ENCODE measurements at places on chromosomes 7 and 10.

DNA sequence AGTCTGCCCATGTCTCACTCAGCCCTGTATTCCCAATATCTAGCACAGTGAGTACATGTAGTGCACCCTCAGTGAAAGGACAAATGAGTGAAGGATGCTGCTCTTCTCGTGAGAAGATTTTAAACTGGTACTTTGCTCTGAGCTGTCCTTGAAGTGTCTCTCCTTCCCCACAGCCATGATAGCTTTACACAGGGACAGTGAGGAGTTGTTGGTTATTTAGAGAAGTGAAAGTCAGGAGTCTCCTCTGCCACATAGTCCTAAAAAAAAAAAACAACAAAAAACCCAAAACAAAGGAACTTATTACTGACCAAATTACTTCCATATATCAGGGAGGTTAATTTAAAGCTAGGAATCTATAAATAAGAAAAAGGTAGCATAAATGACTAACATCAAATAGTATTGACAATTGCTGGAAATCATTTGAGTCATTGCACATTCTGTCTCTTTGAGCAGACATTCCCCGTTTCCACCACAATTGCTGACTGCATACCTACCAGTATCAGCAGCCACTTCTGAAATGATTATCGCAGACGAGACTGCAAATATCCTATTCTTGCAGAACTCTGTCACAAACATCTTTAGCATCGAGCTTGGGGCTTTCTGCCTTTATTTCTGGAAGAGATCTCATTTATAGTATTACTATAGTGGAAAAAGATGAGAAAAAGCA lies 202.1 kb downstream of the PTEN start:
- no peak for DNase-seq

- DNase-seq = peak; percentile 64
These were observed 380.2 kb downstream of the EXOC4 start for GRCh38 chr7:133633055-133633454.

- DNase-seq = no peak
These were observed 101.8 kb downstream of the EGFR start for GRCh38 chr7:55120501-55121198.

DNA sequence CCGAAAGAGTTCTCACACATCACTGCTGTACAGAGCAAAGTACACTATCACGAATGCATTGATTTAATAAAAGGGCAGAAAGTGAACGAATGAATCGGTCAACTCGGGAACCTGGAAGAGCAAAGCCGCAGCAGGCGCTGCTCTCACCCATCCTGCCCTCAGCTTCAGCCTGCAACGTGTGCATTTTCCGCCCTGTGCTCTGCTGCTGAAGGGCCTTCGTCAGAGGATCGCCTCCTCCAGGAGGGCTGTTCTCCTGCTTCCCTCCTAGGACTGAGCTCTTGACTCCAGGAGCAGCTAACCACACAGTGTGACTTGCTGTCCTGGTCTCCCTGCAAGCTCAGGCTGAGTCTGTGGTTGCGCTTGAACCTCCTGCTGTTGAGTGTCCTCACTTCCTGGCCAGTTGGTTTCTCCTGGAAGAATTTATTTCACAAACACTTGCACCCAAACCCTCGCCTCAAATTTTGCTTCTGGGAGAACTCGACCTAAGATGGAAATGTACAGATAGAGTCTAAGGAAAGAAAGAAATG lies 473.0 kb upstream of the KLF6 start:
- no peak for DNase-seq

- DNase-seq = no peak
These were observed 25.7 kb downstream of the PRKAG2 start for GRCh38 chr7:151851145-151851751.

GRCh38 chr10:129712000-129712399 lies 245.0 kb downstream of the MGMT start:
- no peak for DNase-seq

DNA sequence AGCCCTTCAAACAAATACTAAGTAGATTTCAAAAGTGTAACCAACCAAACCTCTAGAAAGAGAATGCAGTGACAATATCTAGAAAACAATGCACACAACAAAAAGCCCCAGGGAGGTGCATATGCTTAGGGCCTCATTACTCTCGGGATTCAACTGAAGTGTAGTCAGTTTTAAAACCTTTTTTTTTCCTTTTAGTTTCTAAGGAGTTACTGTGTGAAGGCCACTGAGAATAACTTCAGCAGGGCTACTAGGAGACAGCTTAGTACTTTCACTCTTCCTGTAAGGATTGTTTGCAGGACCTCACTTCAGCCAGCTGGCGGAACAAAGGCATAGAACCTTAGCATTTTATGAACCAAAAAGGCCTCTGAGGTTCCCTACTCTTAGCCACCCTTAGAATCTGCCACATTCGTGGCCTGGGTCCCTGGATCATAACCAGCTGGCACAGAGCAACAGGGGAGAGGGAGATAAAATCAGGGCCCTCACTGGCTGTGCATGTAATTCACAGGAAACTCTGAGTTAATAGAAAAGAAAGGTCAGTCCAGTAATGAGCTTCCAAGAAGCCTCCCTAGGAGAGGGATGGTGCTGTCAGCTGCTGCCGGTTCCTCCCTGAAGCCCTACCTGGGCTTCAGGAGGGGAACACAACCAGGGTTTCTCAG lies 3.6 kb downstream of the VOPP1 start:
- peak; percentile 17 for DNase-seq

- DNase-seq = peak; percentile 69
These were observed 24.9 kb downstream of the SAMD9 start for GRCh38 chr7:93092757-93093370.

All from ELR (cell line).